ENCODE measurements at places on chromosomes 3 and 15.

DNA sequence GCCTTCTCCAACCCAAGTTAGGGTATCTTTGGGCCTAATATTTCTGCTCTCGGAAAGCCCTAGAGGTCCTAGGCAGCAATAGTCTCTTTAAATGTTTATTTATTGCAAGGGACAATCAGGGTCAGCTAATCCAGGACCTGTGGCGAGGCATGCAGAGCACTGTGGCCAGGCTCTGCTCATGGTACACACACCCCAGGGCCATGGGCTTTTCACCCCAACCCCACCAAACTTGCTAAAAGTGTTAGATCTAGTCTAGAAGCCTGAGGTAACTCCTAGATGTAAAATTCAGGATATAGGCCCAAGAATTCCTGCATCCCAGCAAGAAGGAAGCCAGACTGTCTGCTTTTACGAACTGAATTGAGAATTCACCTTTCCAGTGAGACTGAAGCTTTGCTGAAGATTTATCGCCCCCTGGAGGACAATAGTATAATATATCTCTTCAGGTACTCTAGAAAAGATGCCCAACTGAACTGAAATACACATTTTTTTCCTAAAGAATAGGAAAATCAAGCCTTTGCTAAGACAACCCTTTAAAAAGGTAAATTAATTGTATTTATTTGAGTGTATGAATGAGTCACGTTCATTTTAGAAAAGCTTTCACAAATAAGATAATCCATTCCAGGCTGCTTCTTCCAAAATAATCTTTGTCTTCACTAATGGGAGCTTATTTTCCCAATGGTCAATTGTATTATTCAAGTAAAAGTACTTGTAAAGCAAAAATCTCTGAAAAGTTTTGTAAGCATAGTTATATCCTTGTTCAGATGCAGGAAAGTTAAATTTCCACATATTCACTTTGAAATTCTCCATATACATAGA, 89.8 kb downstream of the LRRC3B start:
- no peak for DNase-seq

DNA sequence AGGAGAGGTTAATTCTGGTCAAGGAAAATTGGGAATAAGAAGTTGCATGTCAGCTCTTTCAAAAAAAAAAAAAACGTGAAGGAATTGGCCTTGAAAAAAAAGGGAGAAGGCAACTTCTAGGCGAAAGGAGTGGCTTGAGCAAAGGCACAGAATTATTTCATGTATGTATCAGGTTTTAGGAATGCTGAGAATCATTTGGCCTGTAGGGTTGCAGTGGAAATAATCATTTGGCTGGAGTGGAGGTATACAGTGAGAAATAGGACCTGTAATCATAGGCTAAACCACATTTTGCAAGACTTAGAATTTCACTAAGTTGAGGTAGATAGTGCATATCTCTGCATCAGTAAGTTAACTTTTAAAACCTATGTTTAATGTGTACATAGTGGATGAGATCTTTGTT, 54.9 kb downstream of the EPHA6 start:
- DNase-seq: no peak

DNA sequence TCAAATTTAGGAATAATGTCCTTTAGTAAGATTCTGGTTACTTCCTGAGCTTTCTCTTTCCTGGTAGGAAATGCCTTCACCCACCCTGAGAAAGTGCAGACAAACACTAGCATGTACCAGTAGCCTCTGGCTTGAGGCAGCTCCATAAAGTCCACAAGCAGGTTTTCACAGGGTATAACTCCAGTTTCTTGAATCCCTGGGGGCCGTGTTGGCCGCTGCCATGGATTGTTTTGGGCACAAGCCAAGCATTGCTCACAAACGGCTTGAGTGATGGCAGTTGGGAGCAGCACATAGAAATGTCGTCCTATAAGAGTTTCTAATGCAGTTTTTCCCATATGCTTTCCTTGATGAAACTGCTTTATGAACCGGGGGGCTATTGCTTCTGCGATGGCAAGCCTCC, 164.1 kb downstream of the STXBP5L start:
- no peak for DNase-seq

- DNase-seq: no peak
Measured at GRCh38 chr3:149077628-149078027, 8.7 kb downstream of the HLTF start.

DNA sequence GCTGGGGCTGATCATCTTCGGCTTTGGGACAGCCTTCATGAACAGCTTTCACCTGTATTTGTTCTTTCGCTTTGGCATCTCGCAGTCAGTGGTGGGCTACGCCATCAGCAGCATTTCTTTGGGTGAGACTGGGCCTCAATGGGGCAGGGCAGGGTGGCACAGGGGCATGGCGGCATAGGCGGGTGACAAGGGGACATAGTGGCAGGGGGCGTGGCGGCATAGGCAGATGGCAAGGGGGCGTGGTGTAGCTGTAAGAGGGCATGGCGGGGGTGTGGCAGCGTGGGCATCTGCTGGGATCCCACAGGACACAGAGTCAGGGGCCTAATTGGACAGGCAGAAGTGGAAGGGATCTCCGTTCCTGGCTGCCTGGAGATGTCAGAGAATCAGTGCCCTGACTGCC, 25.5 kb downstream of the SLC22A14 start:
- DNase-seq: no peak

DNA sequence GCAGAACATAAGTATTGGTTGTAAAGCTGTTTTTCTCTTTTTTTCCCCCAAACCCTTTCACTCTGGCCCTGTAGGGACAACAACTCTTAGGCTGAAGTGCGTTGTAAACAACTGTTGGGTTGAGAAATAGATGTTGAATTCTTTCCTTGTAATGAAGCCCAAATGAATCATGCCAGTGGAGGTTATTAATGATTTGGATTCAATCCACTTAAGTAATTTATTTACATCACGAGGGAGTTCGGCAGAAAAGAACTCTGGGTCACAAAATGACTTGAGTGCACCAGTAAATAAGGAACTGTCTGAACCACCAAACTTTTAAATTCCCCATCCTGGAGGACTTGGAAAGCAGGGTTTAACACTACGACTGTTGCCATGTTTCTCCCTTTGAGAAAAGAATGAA, 218.9 kb downstream of the PDZRN3 start:
- no peak for DNase-seq

DNA sequence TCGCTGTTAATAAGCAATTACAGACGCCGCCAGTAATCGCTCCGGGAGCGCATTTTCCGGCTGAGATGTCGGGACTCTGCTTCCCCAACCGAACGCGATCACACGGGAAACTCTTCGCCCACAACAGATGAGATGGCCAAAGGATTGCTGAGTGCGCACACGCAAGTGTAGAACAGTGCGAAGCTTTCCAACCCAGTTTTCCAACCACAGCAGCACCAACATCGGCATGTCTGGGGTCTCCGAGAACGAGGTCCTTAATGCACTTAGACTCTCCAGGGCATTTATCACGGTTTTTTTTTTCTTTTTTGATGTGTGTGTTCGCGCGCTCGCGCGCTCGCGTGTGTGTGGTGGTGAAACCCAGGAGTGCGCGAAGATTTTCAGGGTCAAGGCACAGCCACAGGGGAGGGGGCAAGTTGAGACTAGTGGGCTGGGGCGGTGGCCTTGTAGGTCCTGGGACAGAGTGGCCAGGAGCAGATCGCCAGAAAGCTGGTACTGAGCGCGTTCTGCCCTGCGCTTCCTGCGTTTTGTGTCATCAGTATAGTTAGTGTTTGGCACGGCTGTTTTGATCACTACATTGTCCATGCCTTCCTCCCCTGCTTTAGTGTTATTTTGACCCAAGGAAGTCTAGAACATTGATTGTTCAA, 1.8 kb upstream of the EOMES start:
- no peak for DNase-seq

DNA sequence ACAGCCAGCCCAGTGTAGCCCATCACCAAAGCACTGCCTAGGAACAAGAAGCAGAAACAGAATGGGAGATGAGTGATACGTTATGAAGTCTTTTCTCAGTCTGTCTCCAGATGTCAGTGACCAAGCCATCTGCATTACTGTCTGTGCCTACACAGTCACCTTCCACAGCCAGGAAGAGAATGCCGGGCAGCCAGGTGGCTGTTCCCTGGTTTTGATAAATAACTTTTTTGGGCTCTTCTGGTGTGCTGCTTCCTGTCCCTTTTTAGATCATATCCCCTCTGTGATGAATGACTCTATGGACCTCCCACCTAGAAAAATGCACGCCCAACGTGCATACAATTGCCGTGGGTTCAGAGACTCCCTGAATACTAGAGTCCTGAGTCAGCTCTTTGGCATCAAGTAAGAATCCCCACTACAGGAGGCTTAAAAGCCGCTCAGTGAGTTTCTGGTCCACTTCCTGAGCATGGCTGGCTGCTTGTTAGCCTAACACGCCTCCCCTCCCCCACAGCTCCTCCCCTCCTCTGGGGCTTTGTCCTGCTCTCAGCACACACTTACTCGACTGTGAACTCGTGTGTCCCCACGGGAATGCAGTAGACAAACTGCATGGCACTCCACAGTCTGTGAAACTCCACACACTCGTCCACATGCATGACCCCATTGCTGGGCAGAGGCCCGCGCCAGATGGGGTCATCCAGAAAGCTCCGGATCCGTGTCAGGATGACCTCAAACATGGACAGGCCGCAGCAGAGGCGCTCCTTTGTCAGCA, 34.7 kb downstream of the NIPA2 start:
- no peak for DNase-seq

DNA sequence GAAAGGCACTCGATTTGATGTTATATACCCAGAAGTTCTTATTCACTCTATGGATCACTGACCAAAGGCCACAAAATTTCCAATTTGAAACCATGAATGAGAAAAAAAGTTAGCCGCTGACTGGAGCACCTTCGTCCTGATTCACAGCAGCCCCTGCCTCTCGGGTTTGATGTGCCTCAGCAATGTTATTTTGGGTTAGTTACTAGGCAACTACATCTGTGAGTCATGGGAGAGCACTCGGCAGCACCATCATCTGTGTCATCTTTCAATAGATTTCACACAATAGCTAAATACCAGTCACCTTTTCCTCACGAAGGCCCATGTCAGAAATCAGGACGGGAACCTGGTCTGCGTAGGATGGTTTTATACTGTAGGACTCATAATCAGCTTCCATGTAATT, 269.2 kb downstream of the ZBBX start:
- DNase-seq: no peak

GRCh38 chr15:79451361-79451999, 19.3 kb downstream of the MINAR1 start:
- no peak for DNase-seq

- DNase-seq: no peak
Measured at GRCh38 chr3:85877631-85878030, 918.8 kb downstream of the CADM2 start.

DNA sequence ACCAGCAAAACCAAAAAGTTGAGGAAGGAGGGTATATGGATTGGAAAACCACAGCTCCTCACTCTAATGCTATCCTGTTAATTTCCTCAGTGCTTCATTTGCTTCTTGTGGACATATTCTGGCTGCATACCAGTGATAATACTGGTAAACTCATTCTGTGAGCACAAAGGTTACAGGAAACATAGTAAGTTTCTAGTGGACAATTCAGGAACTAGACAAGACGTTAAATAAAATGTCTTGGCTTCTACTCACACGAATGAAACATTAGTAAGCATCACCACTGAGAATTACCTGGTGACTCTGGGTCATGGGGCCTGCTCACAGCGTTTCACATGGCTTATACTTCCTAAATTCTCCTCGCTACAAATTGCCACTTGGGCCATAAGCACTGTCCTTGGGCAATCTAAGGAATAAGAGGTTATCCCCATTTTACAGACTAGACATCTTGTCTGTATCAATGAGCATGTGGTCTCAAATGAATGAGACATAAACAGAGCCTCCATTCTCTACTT, 20.1 kb upstream of the PPIB start:
- DNase-seq: no peak

- DNase-seq: no peak
Measured at GRCh38 chr3:190606596-190606995, 92.7 kb downstream of the IL1RAP start.

DNA sequence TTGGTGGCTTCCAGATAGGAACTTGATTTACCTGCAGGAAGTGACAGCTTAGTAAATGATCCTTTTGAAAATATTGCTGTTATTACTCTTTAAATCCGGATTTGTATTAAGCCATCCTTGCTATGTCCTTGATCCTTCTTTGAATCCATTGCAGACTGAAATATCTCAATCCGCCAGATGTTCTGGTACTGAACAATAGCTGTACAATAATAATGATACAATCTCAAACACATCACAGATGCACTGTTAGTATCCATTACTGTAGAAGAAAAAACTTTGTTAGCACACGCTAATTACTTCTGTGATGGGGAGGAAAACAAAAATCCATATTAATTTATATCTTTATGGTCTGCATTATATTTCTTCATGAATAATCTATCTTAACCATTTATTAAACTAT, 202.3 kb downstream of the CNTN4 start:
- no peak for DNase-seq

DNA sequence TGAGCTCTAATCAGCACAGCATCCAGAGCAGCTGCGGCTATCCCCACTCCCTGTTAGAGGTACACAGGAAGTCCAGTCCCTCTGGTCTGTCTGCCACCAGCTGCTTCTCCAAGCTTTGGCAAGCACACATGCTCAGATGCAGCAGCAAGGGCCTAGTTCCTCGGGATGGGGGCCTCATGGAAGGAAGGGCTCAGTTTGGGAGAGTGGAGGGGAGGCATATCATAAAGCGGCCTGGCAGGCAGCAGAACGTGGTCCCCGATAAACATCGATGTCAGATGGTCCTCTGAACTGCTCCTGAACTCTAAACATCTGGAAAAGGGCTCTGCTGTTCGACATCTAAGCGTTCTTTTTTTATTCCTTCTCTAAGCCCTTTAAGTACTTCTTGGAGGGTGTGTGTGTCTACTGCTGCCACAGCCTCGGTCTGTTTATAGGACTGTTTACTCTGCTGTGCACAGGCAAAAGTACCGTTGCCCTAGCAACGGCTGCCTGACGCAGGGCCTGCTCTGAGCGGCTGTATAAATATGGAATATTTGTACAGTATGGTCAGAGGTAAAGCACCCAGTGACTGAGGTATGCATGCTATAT, 74.6 kb downstream of the PRICKLE2 start:
- no peak for DNase-seq

DNA sequence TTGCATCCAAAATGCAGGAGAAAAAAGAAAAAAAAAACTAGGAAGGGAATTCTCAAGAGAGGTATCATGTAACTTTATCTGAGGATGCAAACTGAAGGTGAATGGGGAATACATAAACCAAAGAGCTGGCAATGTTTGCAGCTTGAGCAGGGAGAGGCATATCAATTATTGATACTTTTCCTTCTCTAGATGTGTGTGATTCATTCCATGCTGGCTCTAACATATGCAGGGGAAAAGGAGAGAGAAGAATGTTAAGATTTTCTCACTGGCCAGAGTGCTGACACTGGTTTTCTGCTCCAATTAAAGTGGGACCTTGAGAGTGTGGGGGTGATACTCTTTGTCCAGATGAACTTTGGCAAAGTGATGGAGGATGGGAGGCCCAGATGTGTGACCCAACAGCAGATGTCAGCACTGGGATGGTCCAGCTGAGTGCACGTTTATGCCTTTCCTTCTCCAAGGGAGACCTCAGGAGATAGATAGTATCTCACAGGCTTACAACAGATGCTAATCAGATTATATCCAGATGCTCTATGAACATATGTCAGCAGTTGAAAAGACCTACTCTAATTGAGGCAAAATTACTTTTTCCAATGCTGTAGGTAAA, 50.0 kb upstream of the PSMD6 start:
- no peak for DNase-seq

All from keratinocyte (primary cell).